ENCODE measurements at places on chromosomes 2 and 18.

GRCh38 chr2:23687713-23688112, 239.2 kb downstream of the ATAD2B start:
- DNase-seq: no peak

DNA sequence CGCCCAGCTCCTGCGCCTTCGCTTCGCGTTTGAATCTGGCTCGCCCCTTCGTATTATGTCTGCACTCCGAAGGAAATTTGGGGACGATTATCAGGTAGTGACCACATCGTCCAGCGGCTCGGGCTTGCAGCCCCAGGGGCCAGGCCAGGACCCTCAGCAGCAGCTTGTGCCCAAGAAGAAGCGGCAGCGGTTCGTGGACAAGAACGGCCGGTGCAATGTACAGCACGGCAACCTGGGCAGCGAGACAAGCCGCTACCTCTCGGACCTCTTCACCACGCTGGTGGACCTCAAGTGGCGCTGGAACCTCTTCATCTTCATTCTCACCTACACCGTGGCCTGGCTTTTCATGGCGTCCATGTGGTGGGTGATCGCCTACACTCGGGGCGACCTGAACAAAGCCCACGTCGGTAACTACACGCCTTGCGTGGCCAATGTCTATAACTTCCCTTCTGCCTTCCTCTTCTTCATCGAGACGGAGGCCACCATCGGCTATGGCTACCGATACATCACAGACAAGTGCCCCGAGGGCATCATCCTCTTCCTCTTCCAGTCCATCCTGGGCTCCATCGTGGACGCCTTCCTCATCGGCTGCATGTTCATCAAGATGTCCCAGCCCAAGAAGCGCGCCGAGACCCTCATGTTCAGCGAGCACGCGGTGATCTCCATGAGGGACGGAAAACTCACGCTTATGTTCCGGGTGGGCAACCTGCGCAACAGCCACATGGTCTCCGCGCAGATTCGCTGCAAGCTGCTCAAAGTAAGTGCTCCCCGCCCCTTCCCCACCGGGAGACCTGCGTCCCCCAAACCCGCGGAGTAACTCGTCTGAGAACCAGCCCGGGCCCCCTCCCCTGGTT, 453 bp downstream of the KCNJ3 start:
- no peak for DNase-seq

DNA sequence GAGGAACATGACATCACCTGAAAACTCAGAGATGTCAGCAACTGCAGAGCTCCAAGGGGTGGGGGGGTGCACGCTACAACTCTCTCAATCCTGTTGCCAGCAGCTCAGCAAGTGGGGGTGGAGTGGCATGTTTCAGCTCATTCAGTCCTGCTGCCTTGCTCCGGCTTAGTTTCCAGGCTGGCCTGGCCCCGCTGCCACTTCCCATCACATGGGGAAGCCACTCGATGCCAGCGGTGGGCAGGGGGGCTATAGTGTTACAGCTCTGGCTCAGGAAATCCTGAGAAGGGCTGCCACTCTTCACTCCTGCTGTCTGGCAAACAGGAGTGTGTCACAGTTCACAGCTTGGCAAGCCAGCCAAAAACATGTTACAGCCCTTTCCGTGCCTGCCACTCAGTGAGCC, 356.5 kb upstream of the GULP1 start:
- no peak for DNase-seq

DNA sequence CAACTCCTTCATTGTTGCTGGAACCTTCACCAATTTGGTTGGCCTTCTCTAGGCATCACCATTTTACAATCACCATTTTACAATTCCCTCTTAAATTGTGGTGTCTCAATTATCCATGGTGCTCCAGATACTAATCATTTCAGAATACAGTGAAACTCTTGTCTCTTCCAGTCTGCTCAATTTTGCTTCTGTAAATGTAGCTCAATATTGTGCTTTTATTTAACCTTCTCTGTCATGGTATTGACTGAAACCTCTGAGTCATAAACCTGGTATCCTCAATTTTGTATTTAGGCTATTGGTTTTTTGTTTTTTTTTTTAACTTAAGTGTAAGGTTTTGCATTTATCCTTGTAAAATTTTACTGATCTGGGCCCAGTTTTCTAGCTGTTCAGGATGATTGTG, 16.1 kb downstream of the STRADB start:
- no peak for DNase-seq

GRCh38 chr2:13480057-13480456, 763.3 kb downstream of the TRIB2 start:
- no peak for DNase-seq

GRCh38 chr2:203697190-203697589, 9.2 kb upstream of the CD28 start:
- no peak for DNase-seq

DNA sequence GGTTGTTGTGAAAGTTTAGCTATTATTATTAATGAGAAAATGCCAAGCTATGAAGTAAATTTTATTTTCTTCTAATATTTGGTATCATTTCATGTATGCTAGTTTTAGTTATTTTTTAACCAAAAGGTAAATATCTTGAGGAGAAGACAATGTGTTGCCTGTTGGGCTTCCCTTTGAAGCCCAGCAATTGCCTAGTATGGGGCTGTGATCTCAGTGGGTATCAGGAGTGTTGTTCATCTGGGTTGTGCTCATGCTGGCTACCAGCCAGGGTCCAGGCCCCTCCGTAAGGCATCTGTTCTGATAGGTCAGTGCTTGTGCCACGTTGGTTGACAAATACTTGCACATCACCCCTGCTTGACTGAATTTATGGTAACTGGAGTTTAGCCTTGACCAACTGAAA, 38.0 kb upstream of the DARS1 start:
- no peak for DNase-seq

DNA sequence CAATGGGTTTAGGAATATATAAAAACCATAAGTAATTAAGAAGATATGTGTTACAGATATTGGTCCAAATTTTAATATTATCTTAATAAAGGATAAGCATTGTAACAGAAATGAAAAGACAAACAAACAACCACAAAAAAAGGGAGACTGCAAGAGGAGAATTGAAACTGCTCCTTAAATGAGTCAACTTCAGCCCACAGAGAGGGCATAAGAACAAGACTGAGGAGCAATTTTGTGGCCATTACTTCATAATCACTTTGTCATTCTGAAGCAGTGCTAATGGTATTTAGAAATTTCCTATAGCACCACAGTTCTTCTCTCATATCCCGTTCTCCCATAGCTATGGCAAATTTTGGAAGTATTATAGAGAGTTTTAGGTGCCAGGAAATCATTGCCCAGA, 193.2 kb upstream of the HNMT start:
- DNase-seq: no peak

DNA sequence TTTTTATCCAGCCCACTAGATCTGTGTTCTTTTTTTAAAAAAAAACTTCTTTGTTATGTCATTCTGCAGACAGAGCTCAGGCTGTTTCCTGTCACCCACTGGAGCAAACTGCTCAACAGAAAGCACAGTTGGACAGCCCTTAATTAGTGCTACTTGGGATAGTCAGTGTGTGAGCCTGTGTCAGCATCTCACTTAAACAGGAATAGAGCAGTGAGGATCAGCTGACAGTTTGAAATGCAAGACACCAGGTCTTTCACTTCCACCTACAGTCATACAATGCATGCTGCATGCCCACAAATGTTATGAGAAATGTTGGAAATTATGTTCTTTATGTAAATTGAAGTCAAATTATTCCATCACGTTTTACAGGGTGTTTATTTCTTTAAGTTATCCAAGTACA, 174.9 kb downstream of the NR4A2 start:
- DNase-seq: no peak

GRCh38 chr2:22893761-22894517, 491.0 kb upstream of the KLHL29 start:
- no peak for DNase-seq

GRCh38 chr2:23836505-23836904, 90.4 kb downstream of the ATAD2B start:
- no peak for DNase-seq

GRCh38 chr2:234512884-234513669, 16.2 kb upstream of the ARL4C start:
- DNase-seq: no peak

- no peak for DNase-seq
These were observed 64.2 kb downstream of the WDR75 start for GRCh38 chr2:189505492-189505891.

DNA sequence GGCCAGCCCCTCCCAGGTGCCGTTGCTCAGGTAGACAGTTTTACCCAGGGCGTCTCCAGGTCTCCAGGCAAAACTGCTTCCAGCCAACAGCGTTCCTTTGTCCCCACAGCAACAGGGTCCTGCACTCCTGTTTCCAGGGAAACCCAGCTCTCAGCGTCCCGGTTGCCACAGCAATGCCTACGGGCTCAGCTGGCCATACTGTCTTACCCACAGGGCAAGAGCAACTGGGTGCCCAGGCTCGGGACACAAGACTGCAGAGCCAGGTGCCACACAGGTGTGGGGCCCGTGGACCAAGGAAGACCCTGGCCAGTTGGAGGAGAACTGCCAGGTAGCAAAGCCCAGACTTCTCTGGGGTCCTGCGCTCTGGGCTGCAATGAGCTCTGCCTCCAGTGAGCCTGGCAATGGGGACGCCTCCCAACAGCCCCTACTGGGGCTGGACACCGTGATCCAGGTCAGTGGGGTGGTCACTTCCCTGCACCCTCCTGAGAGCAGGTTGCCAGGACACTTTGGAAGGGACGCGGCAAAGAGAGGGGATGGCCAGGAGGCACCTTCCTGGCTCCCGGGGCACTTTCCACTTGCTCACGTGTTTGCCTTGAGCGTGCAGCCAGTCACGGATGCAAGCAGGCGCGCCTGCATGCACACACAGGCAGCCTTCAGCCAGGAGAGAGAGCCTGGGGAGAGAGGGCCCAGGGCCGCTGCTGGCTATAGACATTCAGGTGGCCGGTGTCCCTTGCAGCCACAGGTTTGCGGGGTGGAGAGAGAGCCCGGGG, at the start of gene CROCC2:
CROCC2 (plus strand) TSS at position 196 of the 770 bp plus-strand sequence; CDS start at position 374, 178 bp downstream.
- DNase-seq: no peak

GRCh38 chr18:78733762-78734613, 245.6 kb upstream of the SALL3 start:
- DNase-seq: no peak

DNA sequence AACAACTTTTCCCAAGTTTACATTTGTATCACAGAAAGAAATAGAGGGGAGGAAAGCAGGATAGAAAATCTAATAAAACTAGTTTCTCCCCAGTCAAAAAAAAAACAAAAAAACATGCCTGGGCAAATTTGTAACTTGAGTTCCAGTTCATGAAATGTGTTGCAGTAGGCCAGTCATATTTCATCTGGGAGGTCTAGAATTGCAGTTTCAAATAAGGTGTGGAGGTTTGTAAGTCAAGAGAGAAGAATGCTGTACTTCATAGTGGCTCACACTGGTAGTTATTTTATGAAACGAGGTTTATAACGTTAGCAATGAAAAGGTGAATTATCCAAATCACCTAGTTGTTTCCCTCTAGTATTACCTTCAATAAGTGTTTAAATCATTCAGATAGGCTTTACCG, 1313.9 kb upstream of the SLC39A10 start:
- DNase-seq: no peak

GRCh38 chr2:7201851-7202250, 284.6 kb downstream of the RNF144A start:
- DNase-seq: no peak

DNA sequence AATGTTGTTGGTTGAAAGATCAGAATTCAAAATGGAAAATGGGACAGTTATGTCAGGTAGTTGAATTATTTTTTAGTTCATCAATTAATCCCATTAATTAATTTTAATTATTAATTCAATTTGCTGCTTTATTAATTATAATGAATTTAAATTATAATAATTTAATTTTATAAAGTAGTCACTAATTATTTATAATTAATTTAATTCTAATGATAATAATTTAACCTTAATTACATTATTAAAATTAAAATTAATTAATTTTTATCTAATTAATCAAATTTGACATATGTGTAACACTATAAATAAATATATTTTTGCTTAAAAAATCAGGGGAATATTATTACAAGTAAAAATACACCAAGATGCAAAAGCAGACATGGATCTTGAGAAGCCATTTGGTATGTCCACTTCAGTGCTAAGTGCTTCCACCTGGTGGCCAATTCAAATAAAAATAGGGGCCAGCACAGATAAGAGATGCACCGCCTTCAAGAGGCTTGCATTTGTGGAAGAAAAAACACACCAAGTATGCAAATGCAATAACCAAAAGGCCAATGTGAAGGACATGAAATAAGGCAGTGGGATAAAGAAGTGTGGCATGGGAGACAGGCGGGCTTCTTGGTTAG, 73.2 kb downstream of the MBP start:
- no peak for DNase-seq

- no peak for DNase-seq
These were observed 1.0 kb downstream of the CHRNG start for GRCh38 chr2:232540441-232541041.

- DNase-seq: no peak
These were observed 876.5 kb downstream of the EPHA4 start for GRCh38 chr2:220695397-220696279.

- no peak for DNase-seq
These were observed 162.3 kb downstream of the ACKR3 start for GRCh38 chr2:236731767-236732580.

- no peak for DNase-seq
These were observed 91.6 kb downstream of the STPG4 start for GRCh38 chr2:47063538-47063930.

GRCh38 chr2:12032975-12033374, 286.5 kb downstream of the LPIN1 start:
- no peak for DNase-seq

DNA sequence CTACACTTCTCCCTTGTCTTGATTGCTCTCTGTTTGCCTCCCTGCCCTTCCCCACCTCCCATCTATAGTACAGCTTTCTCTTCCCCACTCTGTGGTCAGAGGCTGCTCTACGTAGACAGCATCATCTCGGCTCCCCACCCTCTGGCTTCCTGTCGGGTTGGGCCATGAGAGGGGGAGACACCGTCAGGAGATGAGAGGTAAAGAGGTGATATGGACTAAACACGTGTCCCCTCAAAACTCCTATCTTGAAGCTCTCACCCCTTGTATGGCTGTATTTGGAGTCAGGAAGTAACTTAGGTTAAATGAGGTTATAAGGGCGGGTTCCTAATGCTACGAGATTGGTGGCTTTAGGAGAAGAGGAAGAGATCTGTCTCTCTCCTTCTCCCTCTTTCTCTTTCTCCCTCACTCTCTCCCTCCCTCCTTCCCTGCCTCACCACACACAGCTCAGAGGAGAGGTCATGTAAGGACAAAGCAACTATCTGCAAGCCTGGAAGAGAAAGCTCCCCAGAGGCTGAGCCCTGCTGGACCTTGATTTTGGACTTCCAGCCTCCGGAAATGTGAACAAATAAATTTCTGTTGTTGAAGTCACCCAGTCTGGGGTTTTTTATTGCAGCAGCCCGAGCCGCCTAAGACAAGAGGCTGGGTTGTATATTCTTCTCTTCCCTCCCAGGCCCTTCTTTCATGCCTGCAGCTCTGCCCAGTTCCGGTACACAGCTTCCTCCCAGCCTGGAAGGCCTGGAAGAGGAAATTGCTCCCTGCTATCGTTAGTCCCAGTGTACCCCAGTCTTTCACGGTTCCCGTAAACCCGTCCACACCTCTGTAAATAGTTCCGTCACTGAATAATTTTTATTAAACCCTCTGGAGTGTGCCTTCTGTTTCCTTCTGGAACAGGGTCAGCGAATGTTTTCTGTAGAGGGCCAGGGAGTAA, 138.0 kb downstream of the AKAIN1 start:
- no peak for DNase-seq
